ENCODE measurements at places on chromosomes 12 and 14. TPM values are rescaled to one million over a fixed set of nuclear protein-coding genes. Genes with fewer than 3 reads are reported as not detected.
A peak's percentile ranks its signal among the peaks of the same experiment; 100 is the strongest.

DNA sequence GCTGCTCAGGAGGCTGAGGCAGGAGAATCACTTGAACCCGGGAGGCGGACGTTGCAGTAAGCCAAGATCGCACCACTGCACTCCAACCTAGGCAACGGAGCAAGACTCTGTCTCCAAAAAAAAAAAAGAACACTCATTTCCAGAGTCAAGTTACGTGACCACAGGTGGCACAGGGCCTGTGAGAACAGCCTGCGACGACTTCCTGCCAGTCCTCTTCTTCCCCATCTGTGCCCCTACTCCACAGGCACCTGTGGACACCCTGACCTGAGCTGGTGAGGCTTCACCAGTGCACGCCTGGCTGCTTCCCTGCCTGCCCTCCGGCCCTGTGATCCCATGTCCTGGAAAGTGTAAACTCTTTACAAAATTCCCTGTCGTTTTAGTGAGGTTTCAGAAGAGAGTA, 77.7 kb downstream of the PPP2R5C start:
- DNase-seq: no peak

The DHRS2 gene
- 0.56 TPM for total RNA-seq

- DNase-seq: no peak
Observed at GRCh38 chr12:112330706-112331105, 51.5 kb downstream of the HECTD4 start.

DNA sequence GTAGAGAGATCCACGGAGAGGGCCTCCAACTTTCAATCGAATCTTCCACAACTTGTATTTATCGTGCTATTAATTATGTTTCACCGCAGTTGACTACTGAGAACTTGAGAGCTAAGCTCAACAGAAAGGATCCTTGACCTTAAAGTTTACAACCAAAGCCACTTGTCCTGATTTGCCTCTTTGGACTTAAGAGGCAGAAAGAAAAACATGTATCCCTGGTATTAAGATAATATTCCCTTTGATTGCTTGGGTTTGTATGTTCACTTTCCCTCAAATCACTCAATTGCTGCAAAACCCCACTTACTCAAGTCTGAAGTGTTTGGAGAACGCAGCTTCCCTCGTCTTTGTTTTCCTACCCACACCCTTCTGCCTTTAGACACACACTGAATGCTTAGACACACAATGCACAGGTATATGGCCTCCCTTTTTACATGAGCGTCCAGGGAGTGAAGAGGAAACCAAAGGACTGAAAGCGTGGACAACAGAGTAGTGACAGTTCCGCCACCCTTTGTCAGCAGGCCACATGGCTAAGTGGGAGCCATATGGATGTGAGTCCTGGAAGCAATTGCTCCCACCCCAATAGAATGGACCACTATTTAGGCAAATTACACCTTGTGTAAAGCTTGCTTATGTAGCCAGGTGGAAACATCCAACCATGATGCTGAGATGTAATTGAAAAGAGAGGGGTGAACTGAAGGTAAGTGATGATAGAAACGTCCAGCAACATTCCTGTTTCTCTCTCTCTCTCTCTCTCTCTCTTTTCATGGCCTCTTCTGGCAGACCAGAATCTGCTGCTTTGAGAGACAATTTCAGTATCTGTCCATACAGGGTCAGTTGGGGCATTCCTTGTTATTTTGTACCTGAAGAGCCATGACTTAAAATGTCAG, 1.4 kb upstream of the PKP2 start:
- DNase-seq: no peak

The OR4N5 gene
- not detected for total RNA-seq

The SERPINA12 gene
- total RNA-seq: not detected

The DTX1 gene
- total RNA-seq: 1.3 TPM

DNA sequence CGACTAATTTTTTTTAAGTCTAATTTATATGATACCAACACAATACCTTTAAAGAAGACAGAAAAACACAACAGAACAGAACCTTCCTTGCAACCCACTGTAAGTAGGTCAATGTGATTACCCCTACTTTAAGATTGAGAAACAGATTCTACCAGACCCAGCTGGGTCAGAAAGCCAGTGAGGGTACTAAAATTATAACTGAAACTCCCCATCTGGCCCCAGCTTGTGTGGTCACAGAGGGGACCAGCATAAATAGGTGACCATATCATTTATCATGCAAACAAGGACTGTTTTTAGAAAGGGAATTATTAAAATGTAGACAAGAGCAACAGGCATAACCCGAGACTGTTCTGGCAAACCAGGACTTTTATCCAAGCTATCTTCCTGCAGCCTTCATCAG, 30.1 kb upstream of the FRMD6 start:
- no peak for DNase-seq

The DACT1 gene
- 1.5 TPM for total RNA-seq

The CEP128 gene
- 11.6 TPM for total RNA-seq

The CLEC2A gene
- not detected for total RNA-seq

DNA sequence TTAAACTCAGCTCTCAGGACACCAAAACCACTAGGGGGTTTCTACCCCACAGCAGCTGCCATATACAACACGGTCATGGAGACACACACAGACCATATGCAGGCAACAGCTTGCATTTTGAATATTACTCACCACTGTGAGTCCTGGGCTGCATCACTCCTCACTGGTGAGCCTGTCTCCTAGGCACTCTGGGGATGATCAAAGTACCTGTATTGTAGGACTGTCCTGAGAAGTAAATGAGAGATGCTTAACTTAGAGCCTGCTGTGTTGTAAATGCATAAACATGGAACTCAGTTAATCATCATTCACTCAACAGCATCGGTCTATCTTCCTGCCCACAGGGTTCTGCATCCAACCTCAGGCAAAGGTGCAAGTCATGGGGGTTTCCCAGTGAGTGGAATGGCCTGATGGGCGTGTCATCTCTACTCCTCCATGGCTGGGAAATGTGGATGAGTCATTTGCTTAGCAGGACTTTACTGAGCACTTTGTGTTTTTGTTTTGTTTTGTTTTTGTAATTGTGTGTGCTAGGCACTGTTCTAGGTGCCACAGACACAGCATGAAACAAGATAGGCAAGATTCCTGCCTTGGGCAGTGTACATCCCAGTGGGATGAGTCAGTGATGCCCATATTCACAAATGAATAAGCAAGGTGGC, 1141.2 kb upstream of the TMEM132C start:
- peak; percentile 19 for DNase-seq

- DNase-seq: no peak
Observed at GRCh38 chr14:31442284-31442683, 15.0 kb downstream of the DTD2 start.
